ENCODE measurements at places on chromosomes 5 and 9.
A peak's percentile ranks its signal among the peaks of the same experiment; 100 is the strongest.

DNA sequence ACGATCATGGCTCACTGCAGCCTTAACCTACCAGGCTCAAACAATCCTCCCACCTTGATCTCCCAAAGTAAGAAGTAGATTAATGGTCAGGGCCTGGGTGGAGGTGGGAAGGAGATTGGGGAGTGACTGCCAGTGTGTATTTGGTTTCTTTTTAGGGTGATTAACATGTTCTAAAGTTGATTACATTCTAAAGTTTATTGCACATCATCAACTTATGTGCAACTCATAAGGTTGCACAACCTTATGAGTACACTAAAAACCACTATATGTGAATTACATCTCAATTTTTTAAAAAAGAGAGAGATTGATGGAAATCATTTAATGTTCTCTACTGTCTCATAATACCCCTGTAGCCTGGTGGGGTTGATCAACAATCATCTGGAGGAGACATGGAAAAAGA, 218.1 kb downstream of the AOPEP start:
- no peak for DNase-seq

GRCh38 chr9:132989014-132989310, 10.5 kb downstream of the GFI1B start:
- no peak for DNase-seq

- DNase-seq = no peak
Observed at GRCh38 chr9:114070188-114071103, 7.7 kb downstream of the AMBP start.

- DNase-seq = no peak
Observed at GRCh38 chr5:9564752-9565151, 18.9 kb upstream of the SEMA5A start.

DNA sequence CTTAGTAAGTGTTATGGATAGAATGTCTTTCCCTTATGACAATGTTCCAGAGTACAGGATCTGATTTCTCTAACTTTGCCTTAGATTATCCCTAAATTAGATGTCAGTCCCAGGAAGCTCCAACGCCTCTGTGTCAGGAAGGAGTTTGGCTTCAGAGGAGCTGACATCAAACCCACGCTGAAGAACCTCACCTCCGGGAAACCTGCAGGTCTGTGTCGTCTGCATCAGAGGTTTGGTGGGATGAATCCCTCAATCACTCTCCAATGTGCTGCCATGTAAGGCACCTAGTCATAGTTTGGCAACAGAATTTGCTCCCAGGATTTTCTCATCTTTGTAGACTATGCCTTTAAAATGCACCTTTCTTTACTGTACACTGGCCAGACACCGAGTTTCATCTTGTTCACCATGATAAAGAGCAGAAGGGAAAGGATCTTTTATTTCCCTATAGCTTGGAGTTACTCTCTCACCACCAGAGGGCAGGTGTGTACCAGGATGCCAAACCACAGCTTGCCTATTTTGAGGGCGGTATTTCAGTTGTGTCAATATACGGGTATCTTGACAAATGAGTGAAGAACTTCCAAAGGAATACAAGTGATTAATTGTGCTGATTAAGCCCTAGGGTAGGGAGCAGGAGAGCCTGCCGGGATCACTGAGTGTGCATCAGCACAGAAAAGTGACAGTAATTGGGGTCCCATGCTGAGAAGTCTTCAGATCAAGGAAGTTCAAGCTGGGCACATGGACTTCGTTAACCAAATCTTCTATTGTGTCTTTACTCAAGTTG, 23.4 kb downstream of the MINAR2 start:
- peak; percentile 33 for DNase-seq
